ENCODE measurements at places on chromosomes 5 and 9.

GRCh38 chr5:883475-884181 lies 9.0 kb downstream of the BRD9 start:
- DNase-seq, result no peak

DNA sequence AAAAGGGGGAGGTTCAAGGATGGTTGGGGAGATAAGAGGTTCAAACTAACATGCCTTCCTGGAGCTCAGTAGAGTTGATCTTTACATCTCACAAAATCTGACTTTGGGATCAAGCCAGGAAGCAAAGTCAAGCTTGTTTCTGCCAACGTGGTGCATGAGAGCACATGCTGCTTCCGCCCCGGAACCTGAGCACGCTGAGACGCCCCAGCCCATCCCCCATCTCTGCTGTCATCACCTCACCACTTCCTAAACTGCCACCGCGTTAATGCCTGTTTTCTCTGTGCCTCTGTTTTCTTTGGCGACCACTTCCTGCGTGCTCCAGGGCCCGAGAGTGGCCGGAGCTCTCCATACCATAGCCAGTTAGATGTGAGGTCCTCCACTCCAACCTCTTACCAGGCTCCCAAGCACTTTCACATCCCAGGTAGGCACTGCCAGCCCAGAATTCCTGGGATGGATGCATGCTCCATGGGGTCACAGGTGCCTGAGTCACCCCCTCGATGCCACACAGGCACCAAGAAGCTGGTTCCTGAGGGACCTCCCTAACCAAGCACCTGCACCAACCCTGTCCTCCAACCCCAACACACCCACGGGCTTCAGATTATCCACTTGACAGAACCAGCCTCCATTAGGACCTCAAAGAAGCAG lies 31.2 kb upstream of the AFAP1L1 start:
- no peak for DNase-seq

GRCh38 chr9:98038958-98039357 lies 17.6 kb upstream of the NANS start:
- no peak for DNase-seq

DNA sequence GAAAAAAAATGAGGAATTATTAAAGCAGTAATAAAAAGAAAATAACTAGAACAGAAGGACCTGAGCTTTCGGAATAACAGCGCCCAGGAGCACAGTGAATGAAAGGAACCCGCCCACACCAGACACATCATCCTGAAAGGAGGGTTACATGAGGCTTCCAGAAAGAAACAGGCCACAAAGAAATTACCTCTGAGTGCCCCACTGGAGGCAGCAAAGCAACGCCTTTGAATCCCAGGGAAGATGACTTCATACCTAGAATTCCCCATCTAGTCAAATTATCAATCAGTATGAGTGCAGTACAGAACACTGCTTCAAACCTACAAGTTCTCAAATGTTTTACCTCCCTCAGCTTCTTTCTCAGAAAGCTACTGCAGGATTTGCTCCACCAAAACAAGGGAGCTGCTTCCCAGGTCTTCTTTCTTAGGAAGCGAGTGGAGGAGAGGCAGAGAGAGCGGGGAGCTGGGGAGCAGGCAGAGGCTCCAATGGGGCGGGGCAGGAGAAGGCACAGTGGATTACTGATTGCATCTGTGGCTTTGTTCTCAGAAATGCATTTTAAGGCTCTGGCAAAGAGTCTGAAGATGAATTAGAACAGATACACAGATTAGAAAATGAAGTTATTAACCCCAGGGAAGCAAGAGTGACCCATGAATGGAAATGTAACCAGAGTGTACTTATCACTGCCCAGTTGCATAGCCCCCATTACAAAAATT lies 87.1 kb downstream of the SEMA4D start:
- no peak for DNase-seq

GRCh38 chr5:52427615-52428014 lies 360.1 kb upstream of the ITGA1 start:
- no peak for DNase-seq

DNA sequence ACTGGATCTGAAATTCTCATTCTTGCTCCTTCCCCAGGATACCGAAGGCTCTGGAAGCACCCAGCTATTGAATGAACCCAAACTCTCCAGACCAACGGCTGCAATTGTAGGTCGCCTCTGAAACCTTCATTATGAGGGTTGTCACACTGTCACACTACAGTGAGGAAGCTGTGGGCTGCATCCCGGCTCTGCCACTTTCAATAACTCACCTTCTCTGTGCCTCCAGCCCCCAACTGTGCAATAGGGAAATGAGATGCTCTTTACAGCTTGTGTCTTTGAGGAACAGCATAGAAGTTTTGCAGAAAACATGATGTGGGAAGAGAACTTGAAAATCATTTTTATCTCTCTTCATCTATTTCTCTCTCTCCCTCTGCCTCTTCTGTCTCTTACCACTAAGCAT lies 69.6 kb upstream of the TGFBR1 start:
- DNase-seq, result no peak

- DNase-seq, result no peak
These were observed 94.5 kb downstream of the PLPP1 start for GRCh38 chr5:55440188-55440646.

- DNase-seq, result no peak
These were observed 74.4 kb downstream of the GLIS3 start for GRCh38 chr9:4225291-4226028.

- no peak for DNase-seq
These were observed 64.8 kb upstream of the FGF10 start for GRCh38 chr5:44454002-44454401.

DNA sequence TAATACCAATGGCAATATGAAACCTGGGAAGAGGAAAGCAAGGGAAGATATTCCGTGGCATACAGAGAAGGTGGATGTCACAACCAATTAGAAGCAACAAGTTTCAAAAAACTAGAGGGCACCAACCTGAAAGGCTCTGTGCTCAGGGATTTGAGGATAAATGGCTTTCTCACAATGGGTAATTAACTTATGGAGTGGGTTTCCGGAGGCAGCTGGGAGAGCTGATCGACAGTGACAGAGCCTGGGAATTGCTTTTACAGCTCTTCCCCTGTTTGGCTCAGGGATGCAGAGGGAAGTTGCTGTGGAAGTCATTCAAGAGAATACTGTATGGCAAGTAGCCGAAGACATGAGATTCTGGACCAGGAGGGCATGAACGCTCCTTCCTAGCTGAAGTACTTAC lies 237.0 kb downstream of the KIF4B start:
- DNase-seq, result peak; percentile 11

- no peak for DNase-seq
These were observed 21.0 kb downstream of the SNX30 start for GRCh38 chr9:112771359-112772214.

GRCh38 chr9:35054185-35054835 lies 18.1 kb downstream of the VCP start:
- DNase-seq, result no peak

GRCh38 chr5:73564675-73565074 lies 764 bp downstream of the ANKRA2 start:
- peak; percentile 9 for DNase-seq

DNA sequence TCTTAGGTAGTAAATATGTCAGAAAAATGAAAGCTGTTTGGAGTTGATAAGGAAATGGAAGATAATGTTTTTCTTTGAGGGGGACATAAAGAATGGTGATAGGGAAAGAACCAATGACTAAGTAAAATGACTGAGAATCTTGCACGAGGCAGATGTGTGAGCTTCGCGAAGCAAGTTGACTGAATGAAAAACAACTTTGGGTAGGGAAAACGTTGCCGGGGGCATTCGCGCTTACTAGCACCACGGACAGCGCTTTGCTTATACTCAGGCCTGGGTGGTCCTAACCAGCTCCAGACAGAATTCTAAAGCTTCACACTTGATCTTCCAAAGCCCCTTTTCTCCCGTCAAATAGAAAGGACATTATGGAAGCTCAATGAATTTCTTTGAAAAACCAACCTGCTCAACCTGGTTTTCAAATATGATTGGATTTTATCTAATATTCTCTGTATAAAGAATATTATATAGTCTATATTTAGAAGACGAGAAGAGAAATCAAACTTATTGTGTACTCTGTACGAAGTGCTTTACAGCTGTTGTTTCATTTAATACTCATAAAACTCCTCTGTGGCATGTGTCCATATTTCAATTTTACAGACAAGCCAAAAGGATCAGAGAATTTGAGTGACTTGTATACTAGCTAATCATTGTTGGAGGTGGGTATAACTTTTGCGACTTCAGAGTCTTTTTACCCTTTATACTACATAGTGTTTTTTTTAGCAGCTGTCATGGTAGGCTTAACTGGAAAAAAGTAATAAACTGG lies 1.9 kb upstream of the CDKN2B start:
- no peak for DNase-seq

- DNase-seq, result no peak
These were observed 13.6 kb downstream of the LPCAT1 start for GRCh38 chr5:1510151-1510561.
